ENCODE measurements at places on chromosomes 3 and 15.

GRCh38 chr3:14837878-14838258 lies 19.1 kb downstream of the FGD5 start:
- DNase-seq: no peak

DNA sequence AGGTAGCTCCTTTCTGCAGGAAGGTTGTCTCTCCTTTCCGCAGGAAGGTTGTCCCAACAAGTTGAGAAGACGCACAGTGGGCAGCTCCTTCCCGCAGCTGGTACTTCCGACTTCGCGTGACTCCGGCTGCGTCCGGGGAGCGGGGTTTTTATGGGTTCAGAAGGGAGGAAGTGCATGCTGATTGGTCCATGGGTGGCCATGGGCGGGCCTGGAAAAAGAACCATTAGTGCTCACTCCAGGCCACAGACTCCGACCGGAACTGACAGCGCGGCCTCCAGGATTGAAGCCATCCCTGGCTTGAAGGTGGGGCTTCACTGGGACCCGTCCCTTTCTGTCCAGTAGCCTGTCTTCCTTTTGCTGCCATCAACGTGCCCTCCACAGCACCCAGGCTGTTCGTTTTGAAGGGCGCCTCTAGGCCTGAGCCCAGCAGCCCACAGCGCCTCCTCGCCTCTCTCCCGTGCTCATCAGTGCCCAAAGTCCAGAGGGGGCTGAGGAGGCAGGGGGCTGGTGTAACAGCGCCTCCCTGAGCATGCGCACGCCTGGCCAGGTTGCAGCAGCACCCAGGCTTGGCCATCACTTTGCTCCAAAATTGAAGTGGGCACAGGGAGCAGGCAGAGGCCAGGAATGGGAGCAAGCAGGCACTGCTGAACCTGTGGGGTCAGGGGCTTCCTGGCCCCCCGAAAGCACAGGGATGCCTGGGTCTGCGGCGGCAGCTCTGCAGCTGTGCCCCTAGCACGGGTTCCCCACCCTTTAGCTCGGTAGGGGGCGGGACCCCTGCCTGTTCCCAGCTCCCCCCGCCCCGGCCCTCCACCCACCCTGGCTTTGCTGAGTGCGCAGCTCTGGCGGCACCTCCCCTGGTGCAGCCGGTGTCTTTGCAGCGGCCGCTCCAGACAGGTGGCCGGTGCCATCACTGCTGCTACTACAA lies 330.6 kb upstream of the MCTP2 start:
- no peak for DNase-seq

- DNase-seq: no peak
Observed at GRCh38 chr3:54859184-54859583, 68.7 kb downstream of the LRTM1 start.

- no peak for DNase-seq
Observed at GRCh38 chr3:189212681-189213080, 40.9 kb downstream of the TPRG1 start.

GRCh38 chr3:108673988-108674661 lies 83.1 kb downstream of the RETNLB start:
- DNase-seq: no peak

DNA sequence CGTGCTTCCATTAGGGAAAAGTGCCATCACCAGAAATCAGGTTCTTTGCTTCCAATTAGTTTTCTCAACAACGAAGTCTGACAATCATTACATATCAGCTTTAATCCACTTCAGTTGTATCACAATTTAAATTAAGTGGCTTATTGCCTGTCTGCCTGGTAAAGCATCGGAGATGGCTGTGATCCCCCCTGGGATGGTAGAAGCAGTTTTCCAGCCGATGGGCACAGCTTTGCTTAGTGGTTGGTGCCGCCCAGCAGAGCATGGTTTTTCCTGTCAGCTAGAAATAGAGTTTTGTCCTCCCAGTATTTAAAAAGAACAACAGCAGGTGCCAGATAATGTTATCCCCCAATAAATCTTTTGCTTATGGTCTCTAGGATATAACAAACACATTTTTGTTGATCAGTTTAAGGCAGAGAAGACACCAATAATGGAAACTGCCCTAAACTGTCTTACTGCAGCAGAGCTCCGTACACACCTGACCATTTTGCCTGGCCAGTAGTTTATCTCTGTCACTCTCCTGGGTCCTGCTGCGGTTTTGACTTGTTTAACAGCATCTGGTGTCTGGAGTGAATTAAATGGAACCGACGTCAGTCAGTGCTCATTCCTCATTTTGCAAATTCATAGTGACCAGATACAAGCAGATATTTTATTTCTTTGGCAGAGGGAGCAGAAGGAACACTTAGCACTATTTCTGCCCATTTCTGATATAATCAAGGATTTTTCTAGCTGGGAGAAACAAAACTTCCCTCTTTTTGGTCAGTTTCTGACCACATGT lies 79.1 kb downstream of the SLC49A4 start:
- no peak for DNase-seq

DNA sequence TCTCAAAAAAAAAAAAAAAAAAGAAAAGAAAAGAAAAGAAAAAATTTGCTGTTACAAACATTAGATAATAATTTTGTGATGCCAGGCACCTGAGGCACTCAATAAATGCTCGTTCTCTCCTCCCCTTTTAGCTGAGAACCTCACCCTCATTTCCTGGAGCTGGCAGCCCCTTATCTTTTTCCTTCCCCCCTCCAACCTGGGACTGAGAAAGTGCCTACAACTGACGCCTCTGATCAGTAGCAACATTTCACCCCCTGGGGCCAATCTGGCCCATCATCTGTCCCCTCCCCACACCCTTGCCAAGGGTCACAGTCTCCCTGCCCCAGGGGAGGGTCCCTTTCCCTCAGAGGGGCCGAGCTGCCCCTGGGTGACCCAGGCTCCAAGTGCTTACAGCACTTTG lies 12.6 kb upstream of the RNU6-1 start:
- DNase-seq: no peak

GRCh38 chr15:78426300-78426699 lies 11.7 kb upstream of the IREB2 start:
- no peak for DNase-seq

GRCh38 chr3:39178553-39178952 lies 13.8 kb downstream of the XIRP1 start:
- no peak for DNase-seq

GRCh38 chr3:52202384-52203077 lies 4.6 kb downstream of the ALAS1 start:
- no peak for DNase-seq

GRCh38 chr3:12178091-12178820 lies 19.5 kb upstream of the TIMP4 start:
- DNase-seq: no peak

GRCh38 chr3:17154221-17154620 lies 269.5 kb downstream of the PLCL2 start:
- DNase-seq: no peak

- DNase-seq: no peak
Observed at GRCh38 chr3:46923559-46924350, 46.2 kb downstream of the PTH1R start.

GRCh38 chr3:152127058-152127457 lies 141.7 kb upstream of the MBNL1 start:
- DNase-seq: no peak

- DNase-seq: no peak
Observed at GRCh38 chr3:17398959-17399551, 343.4 kb downstream of the TBC1D5 start.

GRCh38 chr3:69309814-69310213 lies 76.1 kb downstream of the FRMD4B start:
- DNase-seq: no peak

GRCh38 chr3:52473026-52473425 lies 17.6 kb downstream of the NISCH start:
- no peak for DNase-seq

DNA sequence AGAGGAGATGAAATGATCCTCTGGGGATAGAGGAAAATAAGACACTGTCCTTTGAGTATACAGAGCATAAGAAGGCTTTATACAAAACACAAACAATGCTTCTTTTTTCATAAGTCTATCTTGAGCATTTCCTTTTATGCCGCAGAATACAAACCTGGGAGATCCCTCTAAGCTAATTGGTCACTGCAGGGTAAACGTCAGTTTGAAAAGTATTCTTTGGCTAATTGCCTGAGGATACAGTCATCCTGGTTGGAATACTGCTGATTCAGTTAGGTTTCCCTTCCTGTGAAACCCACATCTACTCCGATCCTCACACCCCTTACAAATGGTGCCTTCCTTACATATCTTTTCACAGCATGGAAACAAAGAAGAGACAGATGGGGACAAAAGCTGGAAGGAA lies 10.6 kb downstream of the WNT5A start:
- peak; percentile 82 for DNase-seq

DNA sequence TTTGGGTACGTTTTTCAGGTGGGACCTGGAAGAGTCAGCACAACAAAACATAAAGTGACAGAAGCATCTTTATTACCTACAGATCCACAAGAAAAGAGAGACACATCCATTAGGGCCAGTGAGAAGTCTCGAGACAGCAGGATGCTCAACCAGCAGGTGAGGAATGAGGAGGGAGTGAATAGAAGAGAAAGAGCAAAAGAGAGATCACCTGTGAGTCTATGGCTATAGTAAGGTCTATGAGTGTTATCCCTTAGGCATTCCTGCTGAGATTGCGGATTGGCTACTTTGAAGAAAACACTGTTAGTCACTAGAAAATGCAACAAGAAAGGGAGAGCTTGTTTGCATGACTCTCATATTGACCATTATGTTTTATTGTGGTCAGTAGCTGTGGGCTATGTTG lies 1556.2 kb upstream of the GBE1 start:
- DNase-seq: no peak

DNA sequence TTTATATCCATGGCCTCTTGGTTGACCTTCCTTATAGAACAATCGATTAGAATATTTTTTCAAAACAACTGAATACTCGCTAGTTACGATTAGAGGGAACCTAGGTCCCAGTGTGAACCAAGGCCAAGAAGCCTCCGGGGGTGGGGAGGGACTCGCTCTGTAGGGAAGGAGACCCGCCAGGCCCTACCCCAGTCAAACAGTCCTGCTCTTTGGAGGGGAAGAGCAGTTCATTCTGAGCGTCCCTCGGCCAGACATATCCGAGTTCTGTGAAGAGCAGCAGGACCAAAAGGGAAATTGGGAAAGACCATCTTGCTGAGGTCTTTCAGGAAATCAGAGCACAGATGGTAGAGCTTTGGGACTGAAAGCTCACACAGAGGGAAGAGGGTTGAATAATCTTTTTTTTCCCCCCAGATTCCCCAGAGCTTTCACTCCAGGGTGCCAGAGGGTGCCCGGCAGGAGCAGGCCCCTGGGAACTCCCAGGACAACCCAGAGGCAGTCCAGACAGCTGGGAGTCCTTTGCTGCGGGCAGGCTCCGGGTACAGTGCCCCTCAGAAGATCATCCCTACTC lies 137.2 kb upstream of the HES1 start:
- DNase-seq: no peak

DNA sequence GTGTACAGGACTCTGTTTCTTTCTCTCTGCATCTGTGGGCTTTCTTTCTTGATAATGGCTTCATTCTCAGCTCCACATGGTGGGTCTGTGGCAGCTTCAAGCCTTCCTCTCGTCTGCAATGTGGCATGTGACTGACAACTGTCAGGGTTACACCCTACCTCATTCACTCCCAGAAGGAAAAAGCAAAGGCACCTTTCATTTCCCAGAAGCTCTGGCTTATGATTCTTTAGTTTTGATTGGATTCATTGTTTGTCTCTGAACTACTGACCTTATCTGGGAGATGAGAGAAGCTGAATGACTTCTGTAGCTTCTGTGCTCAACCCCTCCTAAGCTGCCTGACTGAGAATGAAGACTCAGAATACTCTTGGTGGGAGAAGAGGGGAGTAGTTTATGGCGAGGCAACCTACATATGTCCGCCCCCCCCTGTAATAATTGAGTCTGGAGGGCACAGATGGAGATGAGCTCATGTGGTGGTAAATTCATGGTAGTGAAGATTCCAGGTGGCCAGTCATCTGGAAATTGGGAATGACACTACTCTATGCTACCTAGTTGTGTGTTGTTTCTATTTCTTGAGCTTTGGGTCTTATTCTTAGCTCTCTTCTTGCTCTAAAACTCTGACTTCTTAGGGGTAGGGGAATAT lies 38.4 kb downstream of the KCNAB1 start:
- no peak for DNase-seq

DNA sequence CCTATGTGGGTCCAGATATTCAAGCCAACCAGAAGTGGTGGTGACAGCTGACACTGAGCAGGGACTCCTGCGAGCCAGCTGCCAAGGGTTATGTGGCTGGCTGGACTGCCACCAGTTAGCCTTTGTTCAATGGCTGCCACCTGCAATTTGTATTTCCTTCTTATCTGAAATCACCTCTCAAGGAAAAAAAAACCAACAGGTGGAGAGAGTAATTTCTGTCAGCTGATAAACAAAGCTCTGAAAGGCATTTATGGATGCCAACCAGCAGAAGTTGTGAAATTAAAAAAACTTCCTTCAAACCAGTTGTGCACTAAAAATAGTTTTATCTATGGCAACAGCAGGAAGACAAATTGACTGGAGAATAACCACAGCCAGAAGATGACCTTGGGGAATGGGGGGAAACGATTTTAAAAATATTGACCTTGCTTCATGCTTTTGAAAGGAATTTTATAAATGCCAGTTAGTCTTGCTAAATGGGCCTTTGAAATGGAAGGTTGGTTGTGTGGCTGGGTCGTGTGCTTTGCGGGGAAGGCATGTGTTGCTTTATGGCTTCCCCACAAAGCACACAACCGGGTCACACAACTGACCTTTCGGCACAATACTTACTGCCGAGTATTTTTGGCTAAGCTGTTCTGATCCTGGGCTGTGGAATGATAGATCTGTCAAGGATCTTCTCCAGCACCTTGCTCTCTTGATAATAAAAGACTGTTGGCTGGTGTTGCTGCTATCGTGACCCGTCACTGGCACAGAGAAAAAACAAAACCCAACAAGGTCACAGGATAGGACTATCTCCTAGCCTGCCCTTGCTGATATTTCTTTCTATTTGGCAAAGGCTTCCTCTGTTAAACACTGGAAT lies 3.5 kb downstream of the MYZAP start:
- no peak for DNase-seq

GRCh38 chr15:33068511-33068990 lies 126.0 kb downstream of the FMN1 start:
- DNase-seq: no peak

- no peak for DNase-seq
Observed at GRCh38 chr15:60414016-60414682, 16.4 kb upstream of the ANXA2 start.

- DNase-seq: no peak
Observed at GRCh38 chr3:37467761-37468160, 293.4 kb upstream of the LRRFIP2 start.

DNA sequence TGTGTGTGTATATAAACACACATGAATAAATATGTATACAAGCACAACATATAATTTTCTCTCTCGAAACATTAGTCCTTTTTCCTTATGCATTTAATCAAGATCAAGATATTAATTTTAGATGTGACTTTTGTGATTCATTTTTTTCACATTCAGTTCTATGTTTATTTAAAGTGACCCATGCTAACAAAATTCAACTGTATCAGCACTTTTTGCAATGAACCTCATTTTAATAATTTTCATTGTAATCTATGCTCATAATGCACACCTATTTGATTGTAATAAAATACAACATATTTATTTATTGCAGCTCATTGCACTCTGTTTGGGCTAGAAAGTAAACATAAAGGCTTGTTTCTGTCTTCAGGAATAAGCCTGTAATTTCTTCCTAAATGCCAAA lies 586.3 kb downstream of the ROBO2 start:
- DNase-seq: no peak
